Activated T-cell treated with anti-CD3 and anti-CD28 coated beads, Interleukin-2, amount 50 U/mL, for 24 hours (primary cell): ENCODE measurements at places on chromosomes 11 and 22.

DNA sequence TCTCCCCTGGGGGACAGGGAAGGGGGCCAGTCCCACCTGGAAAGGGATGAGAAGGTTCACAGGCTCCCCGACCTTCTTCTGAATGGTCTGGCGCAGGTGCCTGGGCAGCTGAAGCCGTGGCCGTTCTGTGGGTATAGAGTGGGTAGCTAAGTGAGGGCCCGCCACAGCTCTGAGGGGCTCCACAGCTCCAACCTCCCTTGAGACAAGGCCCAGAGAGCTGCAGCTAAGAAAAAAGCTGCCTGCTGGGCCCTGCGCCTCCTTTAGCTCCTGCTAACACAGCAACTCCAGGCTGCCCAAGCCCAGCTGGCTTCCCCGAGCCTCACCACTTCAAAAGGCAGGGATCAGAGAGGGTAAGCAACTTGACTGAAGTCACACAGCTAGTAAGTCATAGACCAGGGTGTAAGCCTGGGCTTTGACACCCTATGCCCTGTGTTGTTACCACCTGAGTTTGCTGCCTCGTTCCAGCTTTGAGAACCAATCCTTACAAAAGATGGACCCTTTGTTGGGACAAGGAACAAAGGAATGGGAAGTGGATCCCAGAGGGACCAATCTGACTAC lies 18.5 kb downstream of the MYBPC3 start:
- peaks cover 24% of the 10 kb centered on the region for H3K36me3 ChIP-seq
- no peak for DNase-seq
- no peaks in the 10 kb centered on the region for H3K4me1 ChIP-seq
- no peak overlapping the region for H3K27ac ChIP-seq

- DNase-seq: no peak
- no peak overlapping the region for H3K27ac ChIP-seq
- no peak overlapping the region for H3K4me3 ChIP-seq
- H3K4me1 ChIP-seq: no peaks in the 10 kb centered on the region
These were observed 107.6 kb downstream of the CCDC34 start for GRCh38 chr11:27255447-27255828.

DNA sequence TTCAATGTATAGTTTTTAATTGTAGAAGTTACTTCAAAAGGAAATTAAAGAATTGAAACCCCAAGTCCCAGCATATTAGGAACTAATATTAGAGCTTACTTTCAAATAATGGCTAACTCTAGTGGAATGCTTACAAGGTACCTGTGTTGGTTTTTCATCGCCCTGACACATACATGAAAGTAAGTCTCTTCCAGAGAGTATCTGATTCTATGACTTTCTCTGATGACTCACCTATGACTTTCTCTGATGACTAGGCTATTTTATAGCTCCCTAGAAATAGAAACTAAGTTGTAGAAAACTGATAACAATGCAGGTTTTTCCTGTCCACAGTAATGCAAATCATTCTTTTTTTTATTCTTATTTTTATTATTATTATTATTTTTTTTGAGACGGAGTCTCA lies 33.6 kb upstream of the MMP7 start:
- DNase-seq: no peak
- peaks cover 49% of the 10 kb centered on the region for H3K4me1 ChIP-seq
- peak overlapping the region; percentile 26 for H3K27ac ChIP-seq
- no peaks in the 10 kb centered on the region for H3K27me3 ChIP-seq
- H3K4me3 ChIP-seq: no peak overlapping the region

GRCh38 chr22:24325105-24325757 lies 54.6 kb downstream of the SPECC1L start:
- H3K36me3 ChIP-seq: peaks cover 87% of the 10 kb centered on the region
- H3K4me3 ChIP-seq: no peak overlapping the region
- no peak for DNase-seq
- peaks cover 37% of the 10 kb centered on the region for H3K4me1 ChIP-seq
- peak overlapping the region; percentile 55 for H3K27ac ChIP-seq
- no peaks in the 10 kb centered on the region for H3K27me3 ChIP-seq

GRCh38 chr11:104873252-104873651 lies 25.0 kb downstream of the CASP12 start:
- H3K27me3 ChIP-seq: no peaks in the 10 kb centered on the region
- no peak overlapping the region for H3K4me3 ChIP-seq
- peaks cover 32% of the 10 kb centered on the region for H3K4me1 ChIP-seq
- no peaks in the 10 kb centered on the region for H3K36me3 ChIP-seq
- H3K27ac ChIP-seq: no peak overlapping the region
- no peak for DNase-seq
